ENCODE measurements at places on chromosomes 11 and 22.

- DNase-seq: no peak
These were observed 5.6 kb upstream of the LDLRAD3 start for GRCh38 chr11:35938231-35938630.

DNA sequence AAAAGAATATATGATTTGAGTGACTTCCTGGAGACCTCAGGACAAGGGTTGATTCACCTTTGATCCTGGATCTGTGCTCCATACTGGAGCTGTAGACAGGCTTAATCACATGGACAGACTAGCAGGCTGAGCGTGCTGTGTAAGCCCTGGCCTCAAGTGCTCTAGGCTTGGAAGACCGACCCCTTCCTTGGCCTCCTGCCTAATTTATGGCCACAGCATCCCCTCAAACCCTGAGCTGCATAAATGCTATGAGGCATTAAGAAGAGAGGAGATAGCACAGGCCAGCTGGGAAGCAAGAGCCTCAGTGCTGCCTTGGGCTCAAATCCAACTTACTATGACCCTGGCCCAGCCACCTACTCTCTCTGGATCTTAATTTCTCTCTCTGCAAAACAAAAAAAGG lies 385.1 kb downstream of the BUD13 start:
- DNase-seq: no peak

- DNase-seq: no peak
These were observed 175.5 kb upstream of the NCAM1 start for GRCh38 chr11:112785719-112786118.

DNA sequence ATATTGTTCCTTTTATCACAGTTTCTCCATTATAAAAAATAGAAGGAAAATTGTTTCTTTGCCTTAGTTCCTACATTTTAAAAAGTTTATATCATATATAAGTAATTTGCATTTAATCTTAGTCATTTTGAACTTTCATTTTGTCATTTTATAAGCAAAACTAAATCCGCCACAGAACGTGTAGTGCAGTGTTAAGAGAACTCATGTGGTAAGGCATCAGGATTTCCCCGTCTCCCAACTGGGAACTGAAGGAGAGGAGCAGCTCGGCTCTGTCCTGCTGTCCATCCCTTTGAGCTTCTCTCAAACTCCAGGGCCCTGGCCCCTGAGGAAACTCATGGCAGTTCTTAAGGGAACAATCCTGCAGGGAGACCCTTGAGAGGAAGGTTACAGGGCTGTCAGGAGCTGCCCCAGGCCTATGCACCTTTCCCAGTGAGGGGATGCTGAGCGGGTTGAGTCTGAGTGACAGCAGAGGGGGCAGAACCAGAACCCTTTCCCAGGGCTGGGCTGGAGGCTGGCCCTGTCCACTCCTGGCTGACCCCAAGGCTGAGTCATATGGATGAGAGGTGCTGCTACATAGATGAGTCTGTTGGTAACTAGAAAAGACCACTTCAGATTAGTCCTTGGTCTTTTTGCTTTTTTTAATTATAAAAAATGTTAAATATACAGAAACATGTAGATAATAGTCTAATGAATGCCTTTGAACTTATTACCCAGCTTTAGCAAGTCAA lies 333.1 kb downstream of the TBC1D22A start:
- no peak for DNase-seq

DNA sequence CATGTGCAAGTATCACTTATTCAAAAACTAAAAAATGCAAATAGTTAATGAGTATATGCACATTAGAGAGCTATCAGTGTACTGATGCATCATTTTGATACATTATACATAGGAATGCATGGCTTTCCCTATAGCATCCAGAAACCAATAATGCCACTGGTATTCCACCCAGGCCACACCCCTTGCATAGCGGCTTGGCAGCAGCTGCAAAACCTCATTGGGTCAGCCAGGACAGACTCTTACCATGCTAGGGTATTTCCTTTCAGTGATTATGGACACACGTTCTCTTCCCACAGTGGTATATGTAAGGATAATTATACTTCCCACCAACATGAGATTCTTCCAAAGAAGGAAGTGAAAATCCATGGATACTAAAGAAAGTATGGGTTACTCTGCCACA lies 145.9 kb upstream of the PITPNB start:
- DNase-seq: no peak

- no peak for DNase-seq
These were observed 77.7 kb downstream of the CABIN1 start for GRCh38 chr22:24088816-24089215.

DNA sequence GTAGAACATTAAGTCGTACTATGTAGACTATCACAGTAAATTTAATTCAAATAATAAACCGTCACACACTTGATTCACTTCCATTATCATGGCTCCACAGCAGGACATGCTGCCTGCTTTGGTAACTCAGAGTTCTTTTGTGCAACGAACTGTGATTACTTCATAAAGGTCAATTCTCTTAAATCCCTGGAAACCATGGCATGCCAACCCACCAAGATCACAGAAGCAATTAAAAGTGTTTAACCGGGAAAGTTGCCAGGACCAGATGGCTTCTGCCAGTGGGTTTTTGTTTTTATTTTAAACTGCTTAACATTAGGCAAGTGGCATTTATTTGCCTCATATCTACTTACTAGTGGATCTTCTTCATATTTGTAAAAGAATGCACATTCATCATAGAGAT lies 1162.1 kb downstream of the DLG2 start:
- no peak for DNase-seq

DNA sequence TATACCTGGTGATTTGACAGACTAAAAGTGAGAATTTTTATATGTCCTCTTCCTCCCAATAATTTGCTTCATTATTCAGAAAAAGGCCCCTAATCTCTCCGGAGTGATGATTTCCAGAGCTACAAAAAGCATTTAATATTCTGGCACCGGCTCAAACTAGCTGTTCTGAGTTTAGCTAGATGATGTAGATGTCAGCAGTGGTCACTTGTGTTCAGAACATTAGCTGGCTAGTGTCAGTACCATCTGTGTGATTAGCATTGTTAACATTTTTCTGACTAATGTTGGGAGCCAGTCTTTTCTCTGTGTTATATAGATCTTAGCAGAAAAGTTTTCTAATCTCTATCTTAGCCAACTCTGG lies 68.7 kb upstream of the RRM1 start:
- DNase-seq: no peak

- no peak for DNase-seq
These were observed 152.9 kb upstream of the GRIA4 start for GRCh38 chr11:105456950-105457349.

Measured in NK-92 treated with Interleukin-12 subunit alpha and Interleukin-12 subunit beta, amount 100 ng/mL, for 24 hours (cell line).